CD8-positive, alpha-beta memory T cell (primary cell): ENCODE measurements at places on chromosomes 1 and 21.
A peak's percentile ranks its signal among the peaks of the same experiment; 100 is the strongest.

DNA sequence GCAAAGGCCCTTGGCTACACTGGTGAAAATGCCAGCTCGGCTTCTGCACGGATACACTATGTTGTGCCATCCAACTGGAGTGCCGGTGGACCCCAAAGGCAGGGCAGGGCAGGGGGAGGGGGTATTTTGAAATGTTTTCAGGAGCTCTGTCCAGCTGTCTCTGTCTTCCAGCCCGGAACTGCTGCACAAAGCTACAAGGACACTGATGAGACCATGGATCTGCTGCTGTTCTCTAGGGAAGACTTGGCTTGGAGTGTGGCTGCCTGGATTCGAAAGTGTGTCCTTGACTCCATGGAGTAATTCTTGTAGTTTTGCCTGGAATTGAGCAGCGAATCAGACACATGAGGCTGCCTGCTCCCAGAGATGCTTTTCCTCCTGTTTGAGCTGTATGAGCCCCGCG is 42.4 kb downstream of the TTC39A start:
- DNase-seq: no peak

- DNase-seq: no peak
Measured at GRCh38 chr1:53408013-53408754, 51.0 kb upstream of the DMRTB1 start.

GRCh38 chr1:244181867-244182266 is 130.8 kb downstream of the ZBTB18 start:
- no peak for DNase-seq

DNA sequence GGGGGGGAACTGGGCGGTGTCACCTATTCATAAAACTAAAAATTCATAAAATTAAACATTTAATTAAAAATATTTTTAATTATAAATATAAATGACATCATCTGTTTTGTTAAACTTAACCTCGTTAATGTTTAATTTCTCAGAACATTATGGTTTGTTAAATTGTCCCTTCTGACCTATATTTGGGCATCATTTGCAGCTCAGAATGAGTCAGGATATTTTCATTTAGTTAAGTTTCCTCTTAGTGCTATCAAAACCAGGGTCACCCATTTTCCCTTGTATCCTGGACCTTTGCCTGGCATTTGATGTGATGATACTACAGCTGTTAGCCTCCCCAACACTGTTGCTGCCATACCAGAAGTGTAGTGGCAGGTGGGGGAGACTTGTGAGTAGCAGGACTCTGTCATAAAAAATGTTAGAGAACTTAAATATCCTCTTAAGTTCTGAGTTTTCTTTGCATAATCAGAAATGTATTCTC is 30.3 kb downstream of the TSNAX start:
- DNase-seq: no peak

DNA sequence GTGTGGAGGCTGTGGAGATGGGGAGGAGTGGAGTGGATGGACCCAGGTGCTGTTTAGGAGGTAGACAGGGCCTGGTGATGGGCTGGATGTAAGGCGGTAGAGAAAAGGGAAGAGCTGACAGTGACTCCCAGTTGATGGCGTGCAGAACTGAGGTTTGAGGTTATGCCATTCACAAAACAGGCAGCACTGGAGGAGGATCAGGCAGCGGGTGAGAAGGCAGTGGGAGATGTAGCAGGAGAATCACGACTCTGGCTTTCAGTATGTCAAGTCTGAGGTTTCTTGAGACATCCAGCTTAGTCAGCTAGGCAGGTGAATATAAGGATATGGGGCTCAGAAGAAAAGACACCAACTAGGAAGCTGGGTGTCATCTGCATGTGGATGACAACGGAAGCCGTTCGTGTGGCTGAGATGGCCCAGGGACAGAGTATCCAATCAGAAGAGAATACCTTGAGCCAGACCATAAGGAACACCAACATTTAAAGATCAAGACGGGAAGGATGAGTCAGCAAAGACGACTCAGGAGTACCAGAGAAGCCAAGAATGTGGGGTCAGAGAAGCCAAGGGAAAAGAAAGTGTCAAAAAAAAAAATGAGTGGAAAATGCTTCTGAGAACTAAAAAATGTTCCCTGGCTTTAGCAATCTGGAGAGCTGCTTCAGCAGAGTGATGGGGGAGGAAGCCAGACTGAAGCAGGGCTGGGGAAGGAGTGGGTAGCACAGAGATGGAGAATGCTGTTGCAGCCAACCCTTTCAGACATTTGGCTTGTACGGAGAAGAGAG is 15.2 kb downstream of the LRRN2 start:
- DNase-seq: no peak

DNA sequence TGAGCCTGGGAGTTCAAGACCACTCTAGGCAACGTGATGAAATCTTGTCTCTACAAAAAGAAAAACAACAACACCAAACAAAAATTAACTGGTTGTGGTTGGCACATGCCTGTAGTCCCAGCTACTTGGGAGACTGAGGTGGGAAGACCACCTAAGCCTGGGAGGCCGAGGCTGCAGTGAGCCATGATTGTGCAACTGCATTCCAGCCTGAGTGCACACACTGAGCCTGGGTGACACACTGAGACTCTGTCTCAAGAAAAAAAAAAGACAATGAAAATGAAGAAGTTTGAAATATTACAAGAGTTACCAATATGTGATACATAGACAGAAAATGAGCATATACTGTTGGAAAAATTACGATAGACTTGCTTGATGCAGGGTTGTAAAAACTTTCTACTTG is 31.9 kb downstream of the PDC start:
- DNase-seq: no peak

DNA sequence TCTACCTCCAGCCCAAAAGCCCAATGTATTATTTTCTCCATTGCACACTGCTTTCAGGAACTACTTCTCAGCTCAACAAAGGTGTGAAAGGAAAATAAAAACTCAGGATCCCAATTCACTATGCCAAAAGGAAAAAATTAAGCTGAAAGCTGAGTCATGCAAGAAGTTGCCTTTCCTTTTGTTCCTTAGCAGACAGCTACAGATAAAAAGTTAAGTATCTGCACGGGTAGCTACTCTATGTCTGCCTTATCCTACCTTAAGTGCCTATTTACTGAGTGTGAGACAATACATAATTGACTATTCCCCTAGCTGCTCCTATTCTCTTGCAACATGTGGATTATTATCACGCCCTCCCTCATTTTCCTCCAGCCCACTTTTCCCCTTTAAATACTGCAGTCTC is 84.1 kb downstream of the ADCY10 start:
- DNase-seq: no peak

GRCh38 chr1:1920057-1920607 is 1.1 kb upstream of the TMEM52 start:
- DNase-seq: no peak

DNA sequence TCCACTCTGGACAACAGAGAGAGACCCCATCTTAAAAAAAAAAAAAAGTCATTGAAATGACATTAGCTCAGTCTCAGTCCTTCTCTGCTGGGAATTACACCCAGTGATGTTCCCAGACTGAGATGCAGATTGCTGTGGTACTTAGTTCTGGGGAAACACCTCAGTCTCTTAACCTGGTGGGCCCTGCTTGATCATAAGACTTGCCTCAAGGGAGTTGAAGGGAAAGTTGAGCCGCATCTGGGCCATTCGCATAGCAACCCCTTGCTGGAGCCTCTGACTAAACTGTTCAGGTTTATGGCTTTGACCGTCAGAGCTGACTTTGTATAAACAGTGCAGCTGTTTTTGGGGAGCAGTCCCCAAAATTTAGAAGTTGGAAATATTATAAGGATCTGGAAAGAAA is 13.4 kb downstream of the FCRL4 start:
- DNase-seq: no peak

DNA sequence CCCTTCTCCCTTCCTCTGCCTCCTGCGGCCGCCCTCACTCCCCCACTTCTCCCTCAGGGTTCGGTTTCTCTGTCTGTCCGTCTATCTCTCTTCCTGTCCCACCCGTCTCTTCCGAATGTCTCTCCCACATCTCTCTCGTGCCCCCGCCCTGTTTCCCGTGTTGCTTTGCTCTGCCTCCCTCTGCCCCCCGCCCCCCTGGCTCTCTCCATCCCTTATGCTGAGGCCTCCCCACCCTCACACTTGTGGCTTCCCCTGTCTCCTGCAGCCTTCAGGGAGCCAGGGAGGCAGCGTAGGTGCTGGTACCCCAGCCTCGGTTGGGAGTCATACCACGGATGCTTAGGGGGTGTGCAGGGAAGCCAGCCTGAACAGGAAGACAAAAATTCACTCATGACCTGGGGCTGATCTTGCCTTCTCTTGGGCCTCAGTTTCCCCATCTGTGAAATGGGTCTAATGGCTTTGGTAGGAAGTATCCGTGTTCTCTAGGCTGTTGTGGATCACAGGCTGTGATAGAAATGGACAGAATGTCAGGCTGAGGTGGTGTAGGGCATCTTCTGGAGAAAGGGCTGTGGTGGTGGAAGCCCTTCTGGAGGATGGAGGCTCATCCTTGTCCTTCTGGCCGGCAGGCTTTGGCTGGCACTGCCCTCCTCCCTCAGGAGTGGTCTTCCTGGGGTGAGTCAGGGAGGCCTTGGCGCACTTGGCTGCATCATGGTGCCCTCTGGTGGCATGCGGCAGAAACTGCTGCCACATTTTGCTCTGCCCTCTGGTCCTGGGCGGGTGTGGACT is 55.5 kb downstream of the FOXO6 start:
- DNase-seq: peak; percentile 42

DNA sequence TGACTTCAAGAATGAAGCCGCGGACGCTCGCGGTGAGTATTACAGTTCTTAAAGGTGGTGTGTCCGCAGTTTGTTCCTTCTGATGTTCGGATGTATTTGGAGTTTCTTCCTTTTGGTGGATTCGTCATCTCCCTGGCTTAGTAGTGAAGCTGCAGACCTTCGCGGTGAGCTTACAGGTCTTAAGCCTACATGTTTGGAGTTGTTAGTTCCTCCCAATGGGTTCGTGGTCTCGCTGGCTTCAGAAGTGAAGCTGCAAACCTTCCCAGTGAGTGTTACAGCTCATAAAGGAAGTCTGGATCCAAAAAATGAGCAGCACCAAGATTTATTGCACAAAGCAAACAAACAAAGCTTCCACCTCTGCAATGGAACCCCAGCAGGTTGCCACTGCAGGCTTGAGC is 14.7 kb downstream of the LDLRAD1 start:
- DNase-seq: no peak

- no peak for DNase-seq
Measured at GRCh38 chr1:177163844-177164379, 600 bp downstream of the ASTN1 start.

- DNase-seq: no peak
Measured at GRCh38 chr1:83499998-83500397, 498.9 kb downstream of the TTLL7 start.

DNA sequence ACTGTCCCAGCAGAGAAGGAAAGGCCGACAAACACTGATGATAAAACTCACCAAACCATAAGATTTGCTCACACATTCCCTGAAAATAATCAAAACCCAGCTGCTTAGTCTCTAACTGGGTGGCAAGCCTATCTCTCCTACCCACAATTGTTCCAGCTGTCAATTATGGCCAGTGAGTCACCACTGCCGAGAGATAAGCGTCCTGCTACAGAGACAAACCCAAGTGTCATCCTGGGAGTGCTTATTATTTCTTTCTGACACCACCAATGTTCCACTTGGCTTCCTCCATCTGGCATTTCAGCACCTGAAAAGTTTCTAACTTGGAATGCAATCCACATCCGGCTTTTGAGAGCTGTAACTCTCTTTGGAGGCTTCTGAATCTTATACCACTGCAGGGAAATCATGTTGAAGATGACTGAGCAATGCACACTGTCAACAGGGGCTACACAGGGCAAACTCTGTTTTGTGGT is 51.5 kb upstream of the VAV3 start:
- DNase-seq: no peak

GRCh38 chr1:61299463-61299862 is 217.1 kb downstream of the NFIA start:
- DNase-seq: no peak

DNA sequence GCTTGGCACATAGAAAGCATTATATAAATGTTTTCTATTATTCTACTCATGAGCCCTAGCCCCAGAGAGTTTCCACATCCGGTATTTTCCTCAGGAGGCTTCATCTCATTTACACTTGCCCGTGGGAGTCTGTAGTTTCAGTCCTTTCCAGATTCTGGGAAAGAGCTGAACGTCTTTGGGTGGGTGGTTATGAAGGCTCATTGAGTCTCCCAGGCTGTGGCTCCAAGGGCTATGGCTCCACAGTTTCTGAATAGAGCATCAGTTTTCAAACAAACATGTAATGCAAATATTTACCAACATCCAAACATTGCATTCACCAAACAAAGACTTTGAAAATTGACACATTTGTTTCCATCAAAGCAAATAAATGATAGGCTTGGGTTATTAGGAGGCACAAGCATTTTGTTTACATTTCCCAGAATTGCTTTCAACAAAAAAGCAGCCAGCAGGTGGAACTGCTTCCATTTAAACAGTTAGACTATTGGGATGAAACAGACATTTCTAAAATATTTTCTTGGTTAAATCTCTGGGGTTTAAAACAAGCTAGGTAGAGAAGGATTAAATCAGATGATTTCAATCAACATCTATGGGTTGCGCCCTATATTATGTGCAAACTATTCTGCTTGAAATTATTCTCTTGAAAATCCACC is 1.3 kb upstream of the LEMD1 start:
- no peak for DNase-seq

GRCh38 chr1:168913711-168914463 is 184.9 kb upstream of the DPT start:
- DNase-seq: no peak

DNA sequence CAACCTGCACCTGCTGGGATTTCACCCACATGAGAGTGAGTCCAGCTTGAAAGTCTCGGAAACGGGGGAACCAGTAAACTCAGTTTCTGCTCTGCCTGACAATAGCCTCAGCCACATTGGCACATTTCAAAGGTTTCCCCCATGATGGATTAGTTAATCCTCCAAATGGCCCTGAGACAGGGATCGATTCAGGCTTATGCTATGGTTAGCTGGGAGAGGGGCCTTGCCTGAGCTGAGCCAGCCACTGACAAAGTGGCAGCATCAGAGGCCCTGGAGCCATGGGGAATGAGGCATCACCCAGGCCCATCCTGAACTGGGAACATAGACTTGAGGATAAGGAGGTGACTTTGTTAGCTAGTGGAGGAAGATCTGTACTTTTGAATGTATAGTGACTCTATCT is 2.9 kb upstream of the CLSTN1 start:
- no peak for DNase-seq

DNA sequence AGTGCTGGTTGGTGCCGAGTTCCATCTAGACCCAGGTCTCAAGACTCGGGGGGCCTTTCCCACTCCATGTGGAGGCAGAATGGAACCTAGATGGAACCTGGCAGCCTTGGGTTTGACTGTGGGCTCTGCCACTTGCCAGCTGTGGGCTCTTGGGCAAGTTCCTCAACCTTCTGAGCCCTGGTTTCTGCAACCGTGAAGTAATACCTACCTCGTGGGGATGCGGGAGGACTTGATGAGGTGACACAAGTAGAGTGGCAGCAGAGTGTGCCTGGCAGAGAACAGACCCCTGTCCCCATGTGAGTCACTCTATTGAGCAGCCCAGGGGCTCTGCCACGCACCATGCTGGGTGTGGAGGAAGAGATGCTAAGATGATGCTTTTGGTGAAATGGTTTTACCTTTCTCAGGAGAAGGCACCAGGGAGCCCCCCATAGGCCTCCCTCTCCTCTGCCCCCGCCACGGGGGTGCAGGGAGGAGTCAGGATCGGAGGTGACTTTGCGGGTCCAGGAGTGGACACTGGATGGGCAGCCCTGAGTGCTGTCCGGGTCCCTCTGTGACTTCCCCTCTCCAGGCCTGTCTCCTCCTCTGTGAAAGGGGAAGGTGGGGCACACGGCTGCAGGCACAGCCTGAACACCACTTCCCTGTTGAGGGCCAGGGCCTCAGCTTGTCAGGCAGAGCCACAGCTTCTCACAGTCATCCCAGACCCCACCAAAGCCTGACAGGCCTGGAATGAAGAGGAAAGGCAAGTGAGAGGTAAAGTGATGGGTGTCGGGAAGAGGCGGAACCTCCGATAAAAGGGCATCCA is 36.7 kb upstream of the EDN2 start:
- no peak for DNase-seq
